ENCODE measurements at places on chromosomes 13 and 19.

DNA sequence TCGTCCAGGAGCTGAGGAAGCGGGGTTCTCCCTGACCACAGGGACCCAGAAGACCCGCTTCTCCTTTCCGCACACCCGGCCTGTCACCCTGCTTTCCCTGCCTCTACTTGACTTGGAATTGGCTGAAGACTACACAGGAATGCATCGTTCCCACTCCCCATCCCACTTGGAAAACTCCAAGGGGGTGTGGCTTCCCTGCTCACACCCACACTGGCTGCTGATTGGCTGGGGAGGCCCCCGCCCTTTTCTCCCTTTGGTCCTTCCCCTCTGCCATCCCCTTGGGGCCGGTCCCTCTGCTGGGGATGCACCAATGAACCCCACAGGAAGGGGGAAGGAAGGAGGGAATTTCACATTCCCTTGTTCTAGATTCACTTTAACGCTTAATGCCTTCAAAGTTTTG, 18.9 kb downstream of the VASP start:
- H3K4me1 ChIP-seq: peaks cover 31% of the 10 kb centered on the region
- no peak for DNase-seq
- H3K36me3 ChIP-seq: peaks cover 2% of the 10 kb centered on the region
- H3K4me3 ChIP-seq: no peak overlapping the region
- peak overlapping the region; percentile 71 for H3K27ac ChIP-seq
- no peaks in the 10 kb centered on the region for H3K27me3 ChIP-seq

GRCh38 chr13:26881154-26881553, 120.6 kb upstream of the GPR12 start:
- no peaks in the 10 kb centered on the region for H3K36me3 ChIP-seq
- H3K4me1 ChIP-seq: no peaks in the 10 kb centered on the region
- no peak overlapping the region for H3K4me3 ChIP-seq

GRCh38 chr13:98664924-98665637, 87.4 kb downstream of the SLC15A1 start:
- DNase-seq: no peak
- H3K27ac ChIP-seq: no peak overlapping the region
- no peaks in the 10 kb centered on the region for H3K4me1 ChIP-seq
- no peaks in the 10 kb centered on the region for H3K27me3 ChIP-seq
- H3K36me3 ChIP-seq: no peaks in the 10 kb centered on the region
- no peak overlapping the region for H3K4me3 ChIP-seq

DNA sequence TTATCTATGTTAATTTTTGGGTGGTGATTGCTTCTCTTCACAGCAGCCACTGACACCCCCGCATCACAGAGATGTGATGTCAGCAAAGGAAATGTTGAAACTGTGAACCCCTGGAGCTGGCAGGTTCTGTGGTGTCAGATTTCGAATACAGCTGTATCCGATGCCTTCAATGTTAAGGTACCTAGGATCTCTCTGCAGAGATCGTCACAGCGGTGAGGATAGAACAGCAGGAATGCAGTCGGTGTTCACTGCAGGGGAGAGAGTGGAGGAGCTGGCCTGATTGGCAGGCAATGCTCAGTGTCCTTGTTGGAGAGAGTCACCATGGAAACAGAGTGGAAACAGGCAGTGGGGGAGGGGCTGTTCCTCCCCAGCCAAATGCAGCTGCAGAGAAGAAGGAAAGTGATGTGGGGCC, 79.5 kb upstream of the ZNF835 start:
- peaks cover 13% of the 10 kb centered on the region for H3K36me3 ChIP-seq
- H3K4me3 ChIP-seq: no peak overlapping the region
- DNase-seq: no peak
- H3K4me1 ChIP-seq: no peaks in the 10 kb centered on the region
- H3K27ac ChIP-seq: no peak overlapping the region

DNA sequence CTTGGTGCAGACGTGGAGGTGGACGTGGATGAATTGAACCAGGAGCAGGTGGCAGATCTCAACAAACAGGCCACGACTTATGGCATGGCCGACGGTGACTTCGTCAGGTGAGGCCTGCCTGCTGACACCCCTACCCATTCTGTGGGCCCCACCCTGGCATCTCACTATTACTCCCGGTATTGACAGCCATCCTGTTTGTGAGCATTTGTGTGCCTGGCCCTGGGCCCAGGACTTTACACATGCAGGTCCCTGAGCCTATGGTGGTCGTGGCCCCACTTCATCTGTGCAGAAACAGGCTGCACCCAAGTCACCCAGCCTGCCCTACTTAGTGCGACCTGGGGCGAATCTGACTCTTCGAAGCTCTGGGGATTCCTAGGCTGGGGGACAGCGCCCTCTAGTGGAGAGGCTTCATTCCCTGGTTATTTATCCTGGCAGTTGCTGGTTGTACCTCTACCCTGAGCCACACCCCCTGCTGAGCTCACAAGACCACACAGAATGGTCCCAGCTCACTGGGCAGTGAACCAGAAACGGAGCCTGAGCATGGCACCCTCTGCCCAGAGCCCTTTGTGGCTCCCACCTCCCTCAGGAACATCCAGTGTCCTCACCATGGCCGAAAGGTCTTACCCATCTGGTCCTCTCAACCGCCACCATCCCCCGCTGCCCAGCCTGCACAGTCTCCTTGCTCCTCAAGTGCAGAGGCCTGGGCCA, 16.9 kb downstream of the ZNF296 start:
- peaks cover 11% of the 10 kb centered on the region for H3K4me1 ChIP-seq
- DNase-seq: peak; percentile 84
- no peaks in the 10 kb centered on the region for H3K27me3 ChIP-seq
- H3K27ac ChIP-seq: peak overlapping the region; percentile 85

- H3K27me3 ChIP-seq: peaks cover 4% of the 10 kb centered on the region
- peak overlapping the region; percentile 58 for H3K27ac ChIP-seq
- no peaks in the 10 kb centered on the region for H3K36me3 ChIP-seq
- no peak for DNase-seq
- H3K4me3 ChIP-seq: peak overlapping the region; percentile 58
- H3K4me1 ChIP-seq: peaks cover 27% of the 10 kb centered on the region
These were observed 1.7 kb downstream of the GAPDHS start for GRCh38 chr19:35534803-35535480.

DNA sequence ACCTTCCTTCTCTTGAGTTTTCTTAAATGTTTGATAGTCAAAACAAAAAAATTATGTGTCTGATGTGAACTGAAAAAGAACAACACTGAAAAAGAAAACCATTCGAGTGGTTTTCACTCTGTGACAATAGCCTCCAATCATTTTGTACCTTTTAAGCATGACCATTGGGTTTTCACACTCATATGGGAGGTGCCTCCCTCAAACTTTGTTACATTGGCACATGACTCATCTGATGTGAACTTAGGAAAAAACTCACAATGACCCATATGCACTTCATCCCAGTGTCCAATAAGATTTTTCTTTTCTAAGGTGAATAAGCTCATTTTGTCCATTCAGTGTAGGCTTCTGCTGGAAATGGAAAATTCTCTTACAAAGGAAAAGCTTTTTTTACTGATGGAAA, 66.6 kb upstream of the XPO4 start:
- no peak overlapping the region for H3K4me3 ChIP-seq
- no peaks in the 10 kb centered on the region for H3K27me3 ChIP-seq
- no peak for DNase-seq
- no peak overlapping the region for H3K27ac ChIP-seq
- H3K4me1 ChIP-seq: no peaks in the 10 kb centered on the region

GRCh38 chr13:88948501-88948900, 1277.3 kb downstream of the SLITRK5 start:
- DNase-seq: no peak
- H3K27me3 ChIP-seq: no peaks in the 10 kb centered on the region
- H3K4me3 ChIP-seq: no peak overlapping the region
- no peaks in the 10 kb centered on the region for H3K36me3 ChIP-seq
- H3K4me1 ChIP-seq: no peaks in the 10 kb centered on the region

GRCh38 chr13:41216160-41216559, 21.8 kb upstream of the KBTBD7 start:
- H3K4me3 ChIP-seq: no peak overlapping the region
- H3K36me3 ChIP-seq: peaks cover 42% of the 10 kb centered on the region
- no peaks in the 10 kb centered on the region for H3K27me3 ChIP-seq
- DNase-seq: no peak

DNA sequence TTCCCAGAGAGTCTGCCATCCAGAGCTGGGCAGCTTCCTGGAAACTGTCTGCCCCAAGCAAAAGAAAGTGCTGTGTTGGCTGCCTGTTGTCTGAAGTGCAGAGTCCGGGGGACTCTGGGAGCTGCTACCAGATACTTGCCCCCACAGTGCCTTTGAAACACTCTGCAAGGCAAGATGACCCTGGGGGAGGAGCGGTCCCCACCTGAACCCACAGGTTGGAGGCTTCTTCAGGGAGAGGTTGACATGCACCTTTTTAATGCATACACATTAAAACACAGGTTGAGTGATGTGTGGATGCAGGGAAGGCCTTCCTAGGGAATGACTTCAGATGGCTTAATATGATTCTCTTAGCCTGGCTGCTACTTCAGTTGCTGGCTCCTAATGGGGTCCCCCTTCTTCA, 479.5 kb downstream of the ZNF536 start:
- H3K4me1 ChIP-seq: no peaks in the 10 kb centered on the region
- H3K27ac ChIP-seq: no peak overlapping the region
- peaks cover 3% of the 10 kb centered on the region for H3K27me3 ChIP-seq
- no peaks in the 10 kb centered on the region for H3K36me3 ChIP-seq

GRCh38 chr13:109673477-109673876, 112.9 kb downstream of the IRS2 start:
- H3K4me1 ChIP-seq: no peaks in the 10 kb centered on the region
- H3K27me3 ChIP-seq: peaks cover 11% of the 10 kb centered on the region
- no peak for DNase-seq
- no peaks in the 10 kb centered on the region for H3K36me3 ChIP-seq
- H3K4me3 ChIP-seq: no peak overlapping the region

- no peak for DNase-seq
- no peaks in the 10 kb centered on the region for H3K4me1 ChIP-seq
- H3K4me3 ChIP-seq: no peak overlapping the region
These were observed 1317.0 kb downstream of the PCDH9 start for GRCh38 chr13:65913173-65913572.

- H3K27me3 ChIP-seq: no peaks in the 10 kb centered on the region
- no peak overlapping the region for H3K4me3 ChIP-seq
- H3K27ac ChIP-seq: no peak overlapping the region
- no peaks in the 10 kb centered on the region for H3K4me1 ChIP-seq
These were observed 172.7 kb upstream of the RNF113B start for GRCh38 chr13:98349731-98350305.

DNA sequence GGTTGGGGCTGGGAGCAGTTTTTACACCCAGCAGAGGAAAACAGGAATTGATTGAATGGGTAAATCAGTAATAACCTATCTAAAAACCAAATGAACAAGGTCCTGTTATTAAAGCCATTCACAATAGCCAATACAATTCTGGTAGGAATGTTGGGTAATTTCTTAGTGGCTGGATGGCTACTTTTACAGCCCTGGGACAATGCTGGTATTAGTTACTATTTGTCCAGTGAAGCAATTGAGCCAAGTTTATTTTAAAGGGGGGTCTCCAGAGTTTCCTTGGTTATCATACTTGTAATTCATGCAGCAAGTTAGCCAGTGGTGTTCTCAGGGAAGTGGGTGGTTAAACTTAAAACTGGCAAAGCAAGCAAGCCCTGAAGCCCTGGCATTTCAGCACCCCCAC, 92.3 kb upstream of the STARD13 start:
- H3K4me3 ChIP-seq: no peak overlapping the region
- H3K27ac ChIP-seq: no peak overlapping the region
- H3K36me3 ChIP-seq: no peaks in the 10 kb centered on the region
- no peak for DNase-seq

DNA sequence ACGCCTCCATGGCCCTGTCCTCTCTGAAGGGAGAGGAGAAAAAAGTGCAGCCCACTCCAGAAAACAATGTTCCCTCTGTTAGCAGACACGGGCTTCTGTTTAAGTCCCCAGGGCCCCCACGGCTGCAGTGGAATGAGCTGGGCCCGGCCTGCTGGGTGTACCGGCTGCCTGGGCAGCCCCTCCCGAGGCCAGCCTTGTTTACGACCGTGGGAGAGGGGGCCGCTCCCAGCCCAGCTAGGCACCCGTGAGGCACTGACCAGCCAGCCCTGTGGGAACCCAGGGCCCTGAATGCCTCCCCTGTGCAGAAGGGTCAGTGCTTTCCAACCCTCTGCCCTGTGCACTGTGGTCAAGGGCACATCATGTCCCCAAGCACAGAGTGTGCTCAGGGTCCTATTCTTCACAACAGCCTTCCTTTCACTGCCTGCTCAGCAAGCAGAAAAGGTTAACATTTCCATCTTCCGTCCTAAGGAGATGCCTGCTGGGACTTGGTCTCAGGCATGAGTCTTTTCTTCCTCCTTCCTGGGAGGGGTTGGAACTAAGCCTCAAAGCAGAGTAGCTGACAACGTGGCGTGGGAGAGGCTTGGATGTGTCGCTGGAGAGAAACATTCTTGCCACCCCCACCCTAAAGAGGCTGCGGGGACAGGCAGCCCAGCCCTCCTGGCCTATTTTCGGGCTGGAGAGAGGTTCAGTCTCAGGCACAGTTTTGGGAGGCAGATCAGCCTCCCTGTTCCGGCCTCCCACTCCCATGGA, 90.1 kb downstream of the RGCC start:
- H3K36me3 ChIP-seq: no peaks in the 10 kb centered on the region
- H3K4me1 ChIP-seq: peaks cover 4% of the 10 kb centered on the region
- no peak overlapping the region for H3K4me3 ChIP-seq
- H3K27me3 ChIP-seq: peaks cover 2% of the 10 kb centered on the region

GRCh38 chr13:91185294-91185863, 162.1 kb upstream of the MIR17HG start:
- no peak overlapping the region for H3K4me3 ChIP-seq
- H3K27me3 ChIP-seq: peaks cover 2% of the 10 kb centered on the region
- H3K27ac ChIP-seq: no peak overlapping the region
- H3K36me3 ChIP-seq: no peaks in the 10 kb centered on the region
- no peak for DNase-seq

DNA sequence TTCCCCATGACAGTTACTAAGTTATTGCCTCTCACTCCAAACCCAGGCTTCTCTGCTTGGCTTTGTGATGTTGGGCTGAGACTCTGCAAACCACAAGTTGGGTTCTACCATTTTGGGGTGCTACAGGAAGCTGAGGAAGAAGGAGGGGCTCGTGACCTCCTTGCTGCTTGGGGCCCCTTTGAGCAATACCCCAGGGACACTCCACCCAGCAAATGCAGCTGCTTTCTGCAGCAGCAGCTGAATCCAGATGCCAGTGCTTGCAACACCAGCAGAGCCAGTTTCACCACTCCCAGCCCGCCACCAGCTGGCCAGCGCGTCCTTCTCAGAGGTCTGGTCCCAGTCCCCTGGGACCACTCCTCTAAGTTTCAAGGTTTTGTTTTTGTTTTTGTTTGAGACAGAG, 22.0 kb upstream of the UBAC2 start:
- peak overlapping the region; percentile 88 for H3K27ac ChIP-seq
- peak overlapping the region; percentile 76 for H3K4me3 ChIP-seq
- H3K4me1 ChIP-seq: peaks cover 45% of the 10 kb centered on the region
- DNase-seq: peak; percentile 49

Measured in naive thymus-derived CD8-positive, alpha-beta T cell (primary cell).